Brain (organoid and tissue), 16 donors: ENCODE measurements at places on chromosomes 12 and 14. TPM values are rescaled to one million over a fixed set of nuclear protein-coding genes. Genes with fewer than 3 reads are reported as not detected.

GRCh38 chr12:56528846-56529245 lies 7.2 kb downstream of the RBMS2 start:
- DNase-seq, result no peak

DNA sequence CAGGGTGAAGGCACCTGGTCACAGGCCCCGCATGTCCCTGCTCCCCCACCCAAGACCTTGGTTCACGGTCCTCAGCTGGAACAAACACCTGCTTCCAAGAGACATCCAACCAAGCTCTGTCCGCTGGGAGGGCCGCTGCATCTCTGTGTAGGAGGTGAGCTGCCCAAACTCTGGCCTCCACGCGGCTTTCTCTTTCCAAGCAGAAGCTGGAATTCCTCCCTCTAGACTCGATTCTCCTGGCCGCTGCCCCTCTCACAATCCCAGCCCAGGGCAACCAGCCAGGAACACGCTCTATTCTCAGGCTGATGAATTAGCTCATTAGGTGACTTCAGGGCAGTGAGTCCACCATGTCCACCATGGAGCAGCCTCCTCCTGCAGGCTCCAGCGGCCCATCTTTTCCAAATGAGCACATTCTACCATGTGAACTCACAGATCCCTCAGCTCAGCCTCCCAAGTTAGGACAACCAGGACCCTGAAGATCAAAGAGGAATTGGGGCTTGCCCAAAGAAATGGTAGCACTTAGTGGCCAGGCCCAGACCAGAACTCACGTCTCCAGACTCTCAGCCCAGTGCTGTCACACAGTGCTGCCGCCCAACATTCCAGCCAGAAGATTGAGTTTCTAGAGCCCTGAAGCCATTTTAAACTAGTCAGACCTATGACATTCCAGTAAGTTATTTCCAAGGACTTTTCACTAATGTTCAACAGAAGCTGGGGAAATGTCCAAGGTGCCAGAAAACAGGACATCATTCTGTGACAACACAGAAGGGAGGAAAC lies 146.6 kb downstream of the ANO2 start:
- no peak for DNase-seq

DNA sequence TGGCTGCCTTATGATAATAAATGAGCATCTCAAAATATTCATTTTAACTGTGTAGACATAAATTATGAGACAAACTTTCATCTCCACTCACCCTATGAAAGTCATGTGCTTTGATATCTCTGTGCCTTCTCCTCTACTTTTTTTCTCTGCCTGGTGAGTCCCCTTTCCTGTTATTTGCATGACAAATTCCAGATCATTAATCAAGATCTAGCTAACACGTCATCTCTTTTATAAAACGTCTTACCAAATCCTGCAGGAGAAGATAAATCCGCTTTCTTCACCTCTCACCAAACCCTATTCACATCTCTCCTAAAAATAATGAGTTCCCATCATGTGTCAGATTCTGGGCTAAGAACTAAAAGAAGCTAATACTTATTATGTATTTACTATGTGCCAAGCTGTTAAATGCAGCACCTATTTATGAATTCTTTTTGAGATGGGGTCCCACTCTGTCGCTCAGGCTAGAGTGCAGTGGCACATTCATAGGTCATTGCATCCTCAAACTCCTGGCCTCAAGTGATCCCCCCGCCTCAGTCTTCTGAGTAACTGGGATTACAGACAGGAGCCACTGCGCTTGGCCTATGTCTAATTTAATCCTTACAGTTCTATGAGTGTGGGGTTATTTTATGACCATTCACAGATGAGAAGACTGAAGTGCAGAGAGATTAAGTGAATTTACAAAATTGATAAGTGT lies 26.7 kb downstream of the SPX start:
- DNase-seq, result no peak

The BDKRB1 gene
- polyA plus RNA-seq, result not detected

The NRL gene
- 5.5 TPM for polyA plus RNA-seq
